Midbrain (tissue), 1 donor: ENCODE measurements at places on chromosomes 11 and 22.

DNA sequence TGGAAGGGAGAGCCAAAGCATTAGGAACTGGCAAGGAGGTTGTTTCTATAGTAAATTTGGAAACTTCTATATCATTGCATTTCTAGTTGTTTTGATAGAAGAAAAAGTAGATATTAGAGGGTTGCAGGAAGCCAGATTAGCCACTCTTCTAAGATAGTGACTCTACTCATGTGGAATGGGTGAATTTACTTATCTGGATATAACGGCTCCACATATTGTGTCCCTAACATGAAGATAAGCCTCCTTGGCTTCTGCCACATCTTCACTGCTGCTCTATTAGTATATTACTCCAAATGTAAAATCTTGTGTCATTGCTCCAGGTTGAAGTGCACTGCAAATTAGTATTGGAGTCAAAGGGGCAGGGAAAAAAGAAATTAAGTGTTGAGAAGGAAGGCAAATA is 283.3 kb downstream of the CASP12 start:
- no peak for DNase-seq

DNA sequence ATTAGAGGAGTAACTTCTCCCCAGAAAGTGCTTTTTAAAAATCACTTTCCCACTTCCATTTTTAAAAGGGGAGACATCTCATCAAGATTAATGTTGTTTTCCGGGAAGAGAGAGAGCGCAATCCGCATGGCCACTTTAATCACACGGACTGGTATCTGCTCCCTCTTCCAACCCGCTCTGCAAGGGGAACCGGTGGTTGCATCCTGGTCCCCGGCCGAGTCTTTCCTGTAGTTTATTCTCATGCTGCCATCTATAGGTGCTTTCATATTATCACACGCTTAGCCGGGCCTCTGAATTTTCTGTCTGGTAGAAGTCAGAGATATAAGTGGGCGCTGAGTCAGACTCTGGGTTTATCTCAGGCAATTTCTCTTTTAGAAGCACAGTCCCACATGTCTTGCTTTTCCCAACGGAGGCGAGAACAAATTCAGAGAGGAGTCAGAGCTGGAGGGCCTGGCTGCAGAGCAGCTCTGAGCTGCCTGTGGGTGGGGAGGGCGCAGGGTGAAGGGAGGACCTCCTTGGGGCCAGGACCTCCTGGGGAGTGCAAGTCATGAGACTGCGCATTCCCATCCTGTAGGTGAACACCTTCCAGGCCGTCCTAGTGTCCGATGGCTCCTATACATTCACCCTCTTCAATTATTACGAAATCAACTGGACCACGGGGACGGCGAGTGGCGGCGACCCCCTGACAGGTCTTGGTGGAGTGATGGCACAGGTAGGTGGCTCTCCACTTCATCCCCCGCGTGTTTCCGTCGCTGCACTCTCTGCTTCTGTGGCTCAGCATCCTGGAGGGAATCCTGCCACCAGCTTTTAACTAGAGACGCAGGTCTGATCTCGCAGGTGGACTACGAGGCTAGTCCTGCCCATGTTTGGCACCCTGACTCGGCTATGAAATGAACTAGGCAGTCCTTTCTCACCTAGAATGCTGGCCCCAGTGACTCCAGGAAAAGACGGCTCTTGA is 11.7 kb downstream of the TECTA start:
- DNase-seq = peak; percentile 64

DNA sequence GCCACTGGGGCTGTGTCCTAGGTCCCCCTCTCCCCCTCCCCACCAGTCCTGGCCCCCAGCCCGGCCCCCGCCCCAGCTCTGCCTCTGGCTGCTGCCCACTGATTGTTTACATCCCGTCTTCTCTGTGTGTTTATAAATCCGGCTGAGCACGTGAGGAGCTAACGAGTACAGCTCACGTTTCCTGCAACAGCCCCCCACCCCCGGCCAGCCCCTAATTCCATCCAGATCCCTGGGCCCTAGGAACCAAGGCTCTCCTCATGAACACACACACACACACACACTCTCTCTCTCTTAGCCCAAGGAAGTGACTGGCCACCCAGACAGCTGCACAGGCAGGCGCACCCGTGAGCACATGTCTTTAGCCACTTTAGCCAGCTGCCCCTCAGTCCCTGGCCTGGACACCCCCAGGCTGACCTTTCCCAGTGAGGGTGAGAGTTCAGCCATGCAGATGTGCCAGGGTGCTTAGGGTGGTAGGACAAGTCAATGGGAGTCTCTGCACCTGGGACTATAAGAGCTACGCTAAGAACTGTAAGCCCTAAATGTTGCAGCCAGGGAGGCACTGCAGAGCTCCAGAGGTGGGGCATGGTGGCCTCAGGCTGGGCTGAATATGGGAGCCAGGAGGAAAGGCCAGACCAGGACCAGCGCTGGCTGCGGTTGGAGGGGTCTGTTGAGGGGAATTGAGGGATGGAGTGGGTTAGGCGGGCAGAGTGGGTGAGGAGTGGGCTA is 2.9 kb downstream of the CLCF1 start:
- no peak for DNase-seq

DNA sequence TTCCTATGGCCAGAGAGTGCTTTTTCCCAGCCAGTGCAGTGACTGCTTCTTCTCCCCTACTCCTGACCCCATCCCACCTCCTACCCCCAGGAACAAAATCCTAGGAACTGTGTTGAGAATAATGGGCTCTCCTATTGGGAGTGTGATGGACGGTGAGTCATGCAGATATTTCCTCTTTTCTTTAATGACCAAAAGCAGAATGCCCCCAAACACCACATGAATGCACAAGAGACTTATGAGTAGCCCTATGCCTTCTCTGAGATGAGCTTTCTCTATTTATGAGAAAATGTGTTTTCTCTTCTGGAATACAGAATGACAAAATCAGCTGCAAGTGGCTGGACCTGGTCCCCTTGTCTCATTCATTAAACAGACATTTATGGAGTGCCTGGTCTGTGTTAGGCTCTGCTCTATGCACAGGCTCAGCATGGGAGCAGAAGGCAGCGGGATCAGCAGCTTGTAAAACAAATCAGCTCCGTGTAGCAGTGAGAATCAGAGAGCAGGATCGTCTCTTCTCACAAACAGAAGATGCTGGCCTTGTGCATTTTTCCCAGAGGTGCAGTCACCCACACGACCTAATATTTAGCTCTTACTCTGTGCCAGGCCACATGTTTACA is 47.5 kb upstream of the GALNT18 start:
- DNase-seq = no peak

DNA sequence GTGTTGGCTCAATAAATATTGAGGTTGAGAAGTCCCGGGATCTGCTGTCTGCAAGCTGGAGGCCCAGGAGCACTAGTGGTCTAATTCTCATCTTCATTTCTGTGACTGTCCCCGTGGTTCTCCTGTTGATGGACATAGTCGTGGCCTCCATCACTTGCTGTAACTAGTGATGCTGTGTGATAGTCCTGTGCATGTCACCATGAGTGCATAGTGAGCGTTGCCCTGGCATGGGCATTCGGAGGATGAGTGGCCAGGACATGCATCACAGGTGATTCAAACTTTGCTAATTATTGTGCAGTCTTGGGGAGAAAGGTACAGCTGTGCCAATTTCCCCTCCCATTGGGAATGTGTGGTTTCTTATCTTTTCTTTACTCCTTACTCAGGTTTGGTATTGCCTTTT is 902.2 kb downstream of the BRD1 start:
- no peak for DNase-seq

GRCh38 chr11:1230456-1231395 is 7.9 kb downstream of the MUC5B start:
- no peak for DNase-seq

GRCh38 chr11:68798221-68798813 is 43.4 kb downstream of the CPT1A start:
- no peak for DNase-seq

- no peak for DNase-seq
Measured at GRCh38 chr11:74037309-74037708, 28.4 kb upstream of the UCP3 start.
